ENCODE measurements at places on chromosomes 12 and 14. TPM values are rescaled to one million over a fixed set of nuclear protein-coding genes. Genes with fewer than 3 reads are reported as not detected.

TAS2R19 gene
- 5.9 TPM for total RNA-seq

DNA sequence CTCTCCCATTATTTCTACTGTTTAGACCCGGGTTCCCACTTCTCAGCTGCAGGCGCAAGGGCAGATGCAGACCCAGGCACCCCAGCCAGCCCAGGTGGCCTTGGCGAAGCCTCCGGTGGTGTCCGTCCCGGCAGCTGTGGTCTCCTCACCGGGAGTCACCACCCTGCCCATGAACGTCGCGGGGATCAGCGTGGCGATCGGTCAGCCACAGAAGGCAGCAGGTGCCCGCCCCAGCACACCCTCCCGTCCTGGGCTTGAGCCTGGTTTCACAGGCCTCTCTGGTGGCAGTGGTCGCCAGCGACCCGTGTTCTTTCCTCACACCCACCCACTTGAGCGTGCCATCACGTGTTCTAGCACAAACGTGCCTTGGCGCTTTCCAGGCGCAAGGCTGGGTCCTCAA is 77.4 kb downstream of the DDX51 start:
- DNase-seq = no peak
- H3K4me3 ChIP-seq = no peak overlapping the region
- no peak overlapping the region for H3K27ac ChIP-seq
- peaks cover 17% of the 10 kb centered on the region for H3K36me3 ChIP-seq
- no peaks in the 10 kb centered on the region for H3K4me1 ChIP-seq

- DNase-seq = no peak
- H3K36me3 ChIP-seq = no peaks in the 10 kb centered on the region
- no peaks in the 10 kb centered on the region for H3K27me3 ChIP-seq
- H3K4me1 ChIP-seq = no peaks in the 10 kb centered on the region
- no peak overlapping the region for H3K27ac ChIP-seq
These were observed 157.5 kb downstream of the NRXN3 start for GRCh38 chr14:78327426-78328221.

DNA sequence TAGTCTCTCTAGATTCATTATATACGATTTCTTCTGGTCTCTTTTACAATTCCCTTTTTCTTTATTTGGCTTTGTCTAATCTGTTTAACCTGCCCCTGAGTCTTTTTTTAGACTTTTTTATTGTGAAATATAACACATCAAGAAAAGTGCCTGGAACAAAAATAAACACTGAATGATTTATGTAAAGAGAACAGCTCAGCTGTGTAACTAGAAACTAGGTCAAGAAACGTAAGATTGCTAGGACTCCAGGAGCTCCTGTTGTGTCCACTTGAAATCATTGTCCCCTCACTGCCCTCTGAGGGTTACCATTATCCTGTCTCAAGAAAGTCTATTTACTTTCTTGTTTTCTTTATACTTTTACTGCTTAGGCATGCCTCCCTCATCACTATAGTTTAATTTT is 23.1 kb downstream of the EXD2 start:
- no peak overlapping the region for H3K27ac ChIP-seq
- H3K36me3 ChIP-seq = no peaks in the 10 kb centered on the region
- H3K4me1 ChIP-seq = no peaks in the 10 kb centered on the region
- DNase-seq = no peak

NRXN3 gene
- total RNA-seq = 16.6 TPM

FITM1 gene
- total RNA-seq = 0.71 TPM

DNA sequence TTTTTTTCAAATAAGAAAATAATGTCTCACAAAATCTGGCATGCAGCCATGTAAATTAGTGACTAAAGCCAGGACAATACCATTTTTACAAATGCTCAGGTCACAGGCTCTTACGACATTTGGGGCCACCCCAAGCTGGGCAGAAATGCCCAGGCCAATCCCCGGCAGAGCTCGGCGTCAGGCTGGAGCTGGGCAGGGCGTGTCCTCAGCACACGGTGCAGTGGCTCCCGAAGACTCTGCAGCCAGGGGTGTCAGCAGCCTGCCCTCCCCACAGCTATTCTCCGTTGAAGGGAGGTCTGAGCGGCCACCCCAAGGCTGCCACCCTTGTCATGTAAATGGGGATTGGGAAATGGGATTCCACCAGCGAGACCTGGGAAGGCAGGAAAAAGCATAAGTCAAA is 158.6 kb downstream of the DICER1 start:
- H3K27me3 ChIP-seq = no peaks in the 10 kb centered on the region
- no peak overlapping the region for H3K4me3 ChIP-seq
- H3K27ac ChIP-seq = no peak overlapping the region

DNA sequence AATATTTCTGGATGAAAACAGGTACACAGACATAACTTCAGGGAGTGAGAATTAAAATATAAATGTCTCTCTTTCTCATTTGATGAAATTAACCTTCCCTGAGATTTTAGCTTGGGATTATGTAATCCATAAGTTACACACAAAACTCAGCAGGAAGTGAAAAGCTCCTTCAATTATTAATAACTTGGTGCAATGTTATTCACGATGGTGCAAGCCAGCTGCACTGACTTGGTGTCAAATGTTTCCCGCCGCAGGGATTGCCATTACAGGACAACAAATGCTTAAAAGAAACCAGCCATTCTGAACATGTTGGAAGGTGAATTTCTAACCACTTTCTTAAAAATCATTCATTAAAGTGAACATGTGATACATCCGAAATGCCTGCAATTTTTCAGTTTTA is 250.4 kb downstream of the FOXN3 start:
- H3K4me3 ChIP-seq = no peak overlapping the region
- no peaks in the 10 kb centered on the region for H3K4me1 ChIP-seq
- DNase-seq = no peak
- H3K27ac ChIP-seq = no peak overlapping the region
- peaks cover 2% of the 10 kb centered on the region for H3K36me3 ChIP-seq

GSC gene
- 0.55 TPM for total RNA-seq

HVCN1 gene
- total RNA-seq = 4.1 TPM

OR10G2 gene
- total RNA-seq = not detected

DNA sequence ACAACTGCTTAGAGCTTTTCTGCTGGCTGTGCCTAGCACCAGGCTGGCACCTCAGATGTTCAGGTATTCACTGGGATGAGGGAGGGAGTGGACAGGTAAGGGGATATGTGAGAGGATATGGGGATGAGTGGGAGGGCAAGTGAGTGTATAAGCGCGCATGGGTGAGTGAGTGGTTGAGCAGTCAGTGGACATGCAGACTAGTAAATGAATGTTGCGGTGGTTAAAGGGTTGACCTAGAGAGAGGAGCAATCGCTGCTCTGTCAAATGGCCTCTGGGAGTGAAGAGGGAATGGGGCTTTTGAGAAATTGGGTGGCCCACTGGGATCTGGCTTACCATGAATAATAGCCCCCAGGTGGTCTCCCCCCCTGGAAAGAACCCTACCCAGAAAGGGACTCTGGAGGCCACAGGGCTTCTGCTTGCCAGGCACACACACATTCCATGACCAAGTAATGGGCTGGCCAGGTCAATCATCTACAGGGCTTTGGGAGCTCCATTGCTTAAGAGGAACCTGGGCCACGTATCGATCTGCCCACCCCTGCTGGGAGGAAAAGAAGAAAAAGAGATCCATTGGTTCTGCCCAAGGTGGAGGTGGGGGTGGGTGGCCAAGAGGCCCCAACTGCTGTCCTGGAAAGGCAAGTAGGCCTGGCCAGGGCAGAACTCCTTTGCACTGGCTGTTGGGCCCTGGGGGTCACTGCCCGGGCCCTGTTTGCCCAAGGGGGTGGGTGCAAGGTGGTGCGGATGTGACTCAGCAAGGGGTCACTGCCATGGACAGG is 30.8 kb upstream of the ZFP36L1 start:
- H3K4me3 ChIP-seq = no peak overlapping the region
- no peaks in the 10 kb centered on the region for H3K36me3 ChIP-seq
- no peak for DNase-seq
- H3K27ac ChIP-seq = no peak overlapping the region

DNA sequence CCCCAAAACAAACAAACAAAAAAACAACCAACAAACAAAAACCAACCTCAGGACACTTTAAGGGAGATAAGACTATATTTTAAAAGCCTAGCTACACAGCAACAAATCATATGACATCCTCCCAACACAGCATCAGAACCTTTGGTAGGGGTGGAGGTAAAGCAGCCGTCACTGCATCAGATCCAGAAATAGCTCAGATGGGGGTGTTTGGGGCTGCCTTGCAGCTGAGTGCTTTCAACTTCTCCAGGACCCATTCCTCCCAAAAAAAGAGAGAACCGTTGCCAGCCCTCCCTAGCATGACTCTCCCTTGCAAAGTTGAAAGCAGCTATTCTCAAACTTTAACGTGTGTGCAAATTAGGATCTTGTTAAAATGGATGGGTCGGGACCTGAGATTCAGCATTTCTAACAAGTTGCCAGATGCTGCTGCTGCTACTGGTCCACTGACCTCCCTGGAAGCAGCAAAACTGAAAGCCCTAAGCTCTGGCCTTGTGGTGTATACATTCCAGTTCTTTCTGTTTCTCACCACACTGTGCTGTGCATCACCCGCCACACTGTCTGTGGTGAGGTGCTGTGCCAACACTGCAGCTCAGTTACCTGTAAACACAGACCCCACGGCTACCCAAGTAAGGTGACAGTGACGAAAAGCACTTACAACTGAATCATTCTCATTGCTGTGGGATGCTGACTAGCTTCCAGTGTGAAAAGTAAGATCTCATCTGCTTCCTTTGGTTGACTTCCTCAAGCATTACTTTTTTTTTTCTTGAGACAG is 54.0 kb downstream of the SLC38A1 start:
- no peaks in the 10 kb centered on the region for H3K36me3 ChIP-seq
- peaks cover 4% of the 10 kb centered on the region for H3K4me1 ChIP-seq
- no peak for DNase-seq
- H3K4me3 ChIP-seq = no peak overlapping the region
- H3K27me3 ChIP-seq = no peaks in the 10 kb centered on the region

GRCh38 chr12:12439636-12440035 is 82.8 kb downstream of the BORCS5 start:
- H3K27ac ChIP-seq = no peak overlapping the region
- H3K4me1 ChIP-seq = no peaks in the 10 kb centered on the region
- H3K36me3 ChIP-seq = no peaks in the 10 kb centered on the region
- no peaks in the 10 kb centered on the region for H3K27me3 ChIP-seq

DNA sequence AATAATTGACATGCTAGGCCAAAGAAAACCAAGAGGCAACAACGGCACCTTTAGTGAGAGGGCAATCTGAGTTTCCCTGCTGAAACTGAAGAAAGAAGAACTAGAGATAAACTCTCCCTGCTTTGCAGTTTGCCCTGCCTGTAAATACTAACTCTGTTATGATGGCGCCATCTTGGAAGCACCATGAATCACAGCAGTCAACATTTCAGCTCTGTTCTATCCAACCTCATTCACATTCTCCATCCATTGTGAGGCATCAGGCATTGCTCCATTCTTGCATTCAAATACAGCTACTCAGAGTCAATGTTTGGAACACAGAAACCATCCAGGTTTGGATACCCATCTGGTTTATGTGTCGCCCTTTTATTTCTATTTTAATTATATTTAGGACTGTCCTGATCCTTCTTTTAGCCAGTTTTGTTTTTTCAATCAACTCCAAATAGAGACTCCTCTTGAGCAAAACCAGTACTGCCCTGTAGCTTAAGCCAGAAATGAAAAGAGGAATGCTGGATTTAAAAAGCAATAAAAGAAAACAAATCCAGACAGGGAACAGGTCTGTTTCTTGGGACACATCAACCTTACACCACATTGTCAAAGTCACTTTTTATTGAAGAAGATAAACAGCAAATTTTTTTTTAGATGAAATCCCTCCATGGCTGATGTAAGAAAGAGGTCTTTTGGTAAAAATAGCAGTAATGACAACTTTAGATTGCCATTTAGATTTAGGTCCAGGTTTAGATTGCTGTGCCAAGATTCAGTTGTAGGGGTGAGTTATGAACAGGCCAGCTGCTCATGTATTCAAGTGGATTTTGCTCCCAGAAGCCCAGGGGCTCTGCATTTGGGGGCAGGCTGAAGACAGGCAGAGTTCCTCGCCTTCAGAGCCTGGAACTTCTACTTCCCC is 33.3 kb upstream of the PPM1A start:
- no peaks in the 10 kb centered on the region for H3K27me3 ChIP-seq
- H3K4me3 ChIP-seq = no peak overlapping the region
- no peaks in the 10 kb centered on the region for H3K36me3 ChIP-seq
- no peak overlapping the region for H3K27ac ChIP-seq
- no peak for DNase-seq

PHLDA1 gene
- total RNA-seq = 16.6 TPM

GRCh38 chr14:55333711-55334485 is 62.7 kb downstream of the FBXO34 start:
- H3K27ac ChIP-seq = no peak overlapping the region
- peaks cover 7% of the 10 kb centered on the region for H3K4me1 ChIP-seq
- H3K4me3 ChIP-seq = no peak overlapping the region
- no peaks in the 10 kb centered on the region for H3K36me3 ChIP-seq
- no peak for DNase-seq
- H3K27me3 ChIP-seq = no peaks in the 10 kb centered on the region

CORO1C gene
- 387 TPM for total RNA-seq

DNA sequence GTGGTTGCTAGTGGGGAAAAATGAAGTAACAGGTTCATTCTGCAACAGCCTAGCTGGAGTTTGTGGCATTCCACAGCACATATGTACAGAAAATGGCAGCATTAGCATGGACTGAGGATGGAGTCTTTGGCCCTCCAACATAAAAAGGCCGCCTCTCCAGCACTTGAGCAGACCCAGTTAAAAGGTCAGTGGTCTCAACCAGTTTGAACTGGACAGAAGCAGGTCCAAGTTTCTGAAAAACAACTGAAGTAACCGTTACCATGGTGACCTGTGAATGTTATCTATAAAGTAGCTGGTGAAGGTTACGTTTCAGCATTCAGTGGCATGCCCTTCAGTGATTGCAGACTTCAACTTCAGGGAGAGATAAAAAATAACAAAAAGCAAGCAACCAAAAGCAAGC is 34.1 kb upstream of the OR10AD1 start:
- no peaks in the 10 kb centered on the region for H3K36me3 ChIP-seq
- no peak overlapping the region for H3K27ac ChIP-seq
- H3K4me3 ChIP-seq = no peak overlapping the region
- H3K27me3 ChIP-seq = no peaks in the 10 kb centered on the region

BICD1 gene
- 42.1 TPM for total RNA-seq

GUCY2C gene
- total RNA-seq = not detected

Measured in aorta (tissue), 5 donors.